Muscle of leg (tissue), 16 donors: ENCODE measurements at places on chromosomes 3 and 15.

GRCh38 chr3:188899881-188900280 is 271.9 kb upstream of the TPRG1 start:
- no peaks in the 10 kb centered on the region for H3K36me3 ChIP-seq
- no peaks in the 10 kb centered on the region for H3K27me3 ChIP-seq
- H3K4me3 ChIP-seq, result no peak overlapping the region
- no peak overlapping the region for H3K27ac ChIP-seq
- peaks cover 13% of the 10 kb centered on the region for H3K4me1 ChIP-seq

GRCh38 chr3:171804618-171805389 is 5.5 kb downstream of the PLD1 start:
- no peaks in the 10 kb centered on the region for H3K27me3 ChIP-seq
- peak; percentile 87 for DNase-seq
- H3K27ac ChIP-seq, result peak overlapping the region; percentile 81

GRCh38 chr15:57609805-57610529 is 18.3 kb downstream of the MYZAP start:
- no peak overlapping the region for H3K27ac ChIP-seq
- no peaks in the 10 kb centered on the region for H3K27me3 ChIP-seq
- no peak overlapping the region for H3K4me3 ChIP-seq
- H3K36me3 ChIP-seq, result no peaks in the 10 kb centered on the region

- no peaks in the 10 kb centered on the region for H3K27me3 ChIP-seq
- DNase-seq, result no peak
- H3K4me1 ChIP-seq, result no peaks in the 10 kb centered on the region
- H3K4me3 ChIP-seq, result no peak overlapping the region
- no peak overlapping the region for H3K27ac ChIP-seq
Observed at GRCh38 chr3:133521946-133522345, 51.5 kb upstream of the CDV3 start.

DNA sequence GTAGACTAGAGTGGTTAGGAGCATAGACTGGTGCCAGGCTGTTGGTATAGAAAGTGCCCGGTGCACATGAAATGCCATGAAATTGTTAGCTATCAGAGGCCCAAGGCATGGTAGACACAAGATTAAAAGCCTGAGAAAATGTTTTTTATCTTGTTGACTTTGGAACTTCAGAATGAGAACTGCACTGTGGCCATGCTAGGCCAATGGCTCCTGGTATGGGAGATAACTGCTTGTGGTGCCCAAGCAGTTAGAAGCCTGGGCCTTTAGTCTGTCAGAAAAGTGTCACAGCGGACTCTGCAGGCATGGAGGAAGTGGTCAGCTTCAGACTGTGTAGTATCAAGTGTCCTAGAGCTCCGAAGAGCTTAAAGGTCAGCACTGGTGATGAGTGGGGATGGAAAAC is 11.9 kb downstream of the FYCO1 start:
- DNase-seq, result no peak
- no peak overlapping the region for H3K4me3 ChIP-seq
- H3K4me1 ChIP-seq, result peaks cover 50% of the 10 kb centered on the region
- H3K27ac ChIP-seq, result no peak overlapping the region
- H3K36me3 ChIP-seq, result peaks cover 50% of the 10 kb centered on the region
- no peaks in the 10 kb centered on the region for H3K27me3 ChIP-seq

DNA sequence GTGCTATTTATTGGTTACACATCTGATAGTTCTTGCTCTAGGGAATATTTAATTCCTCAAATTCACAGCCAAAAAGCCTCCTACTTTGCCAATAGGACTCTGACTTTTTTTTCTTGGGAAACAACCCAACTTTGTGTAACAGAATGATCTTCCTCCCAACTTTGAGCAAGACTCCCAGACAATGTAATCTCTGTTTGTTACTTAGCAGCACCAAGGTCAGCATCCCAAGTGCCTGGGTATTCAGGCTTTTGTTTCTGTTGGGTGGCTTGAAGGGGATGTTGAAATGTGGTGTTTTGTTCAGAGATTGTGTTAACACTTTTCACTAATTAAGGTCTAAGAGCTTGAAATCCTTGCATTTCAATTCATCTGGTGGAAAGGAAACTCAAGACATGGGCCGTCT is 115.8 kb downstream of the ADAMTS9 start:
- peaks cover 46% of the 10 kb centered on the region for H3K36me3 ChIP-seq
- no peak overlapping the region for H3K4me3 ChIP-seq
- H3K4me1 ChIP-seq, result no peaks in the 10 kb centered on the region
- no peak for DNase-seq
- no peak overlapping the region for H3K27ac ChIP-seq
- H3K27me3 ChIP-seq, result no peaks in the 10 kb centered on the region

DNA sequence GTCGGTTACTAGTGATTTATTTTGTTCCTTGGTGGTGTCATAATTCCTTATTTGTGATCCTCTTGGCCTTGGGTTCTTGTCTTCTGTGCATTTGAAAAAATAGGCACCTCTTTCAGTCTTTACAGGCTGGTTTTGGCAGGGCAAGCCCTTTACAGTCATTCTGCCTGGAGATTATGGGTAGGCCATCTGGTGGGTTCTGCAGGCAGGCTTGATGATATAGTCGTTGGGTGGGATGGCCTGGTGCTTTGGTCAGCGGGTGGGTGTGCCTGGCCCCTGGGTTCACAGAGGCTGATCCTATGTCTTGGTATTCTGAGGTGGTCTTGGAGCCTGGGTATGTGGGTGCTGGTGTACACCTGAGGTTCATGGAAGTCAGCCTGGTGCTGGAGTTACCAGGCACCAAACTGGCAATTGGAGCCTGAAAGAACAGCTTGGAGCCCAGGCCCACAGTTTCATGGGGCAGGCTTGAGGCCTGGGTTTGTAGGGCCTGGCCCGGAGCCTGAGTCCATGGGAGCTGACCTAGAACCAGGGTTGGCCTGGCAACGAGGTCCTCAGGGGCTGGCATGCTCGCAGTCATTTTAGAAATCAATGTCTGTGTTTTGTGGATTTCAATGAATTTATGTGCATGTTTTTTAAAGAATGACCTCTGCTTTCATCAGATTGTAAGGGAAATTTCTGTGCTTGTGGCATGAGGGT is 63.3 kb downstream of the DOCK3 start:
- no peaks in the 10 kb centered on the region for H3K27me3 ChIP-seq
- no peaks in the 10 kb centered on the region for H3K36me3 ChIP-seq
- no peak overlapping the region for H3K4me3 ChIP-seq
- DNase-seq, result no peak
- H3K27ac ChIP-seq, result no peak overlapping the region
- H3K4me1 ChIP-seq, result no peaks in the 10 kb centered on the region

GRCh38 chr15:100107606-100108225 is 234.1 kb downstream of the ADAMTS17 start:
- DNase-seq, result no peak
- H3K27me3 ChIP-seq, result no peaks in the 10 kb centered on the region
- H3K4me1 ChIP-seq, result peaks cover 17% of the 10 kb centered on the region
- no peak overlapping the region for H3K27ac ChIP-seq
- H3K36me3 ChIP-seq, result no peaks in the 10 kb centered on the region

- H3K27me3 ChIP-seq, result no peaks in the 10 kb centered on the region
- H3K36me3 ChIP-seq, result no peaks in the 10 kb centered on the region
- H3K4me1 ChIP-seq, result no peaks in the 10 kb centered on the region
- DNase-seq, result peak; percentile 1
- no peak overlapping the region for H3K4me3 ChIP-seq
- no peak overlapping the region for H3K27ac ChIP-seq
Observed at GRCh38 chr3:165669504-165669903, 167.7 kb downstream of the BCHE start.

DNA sequence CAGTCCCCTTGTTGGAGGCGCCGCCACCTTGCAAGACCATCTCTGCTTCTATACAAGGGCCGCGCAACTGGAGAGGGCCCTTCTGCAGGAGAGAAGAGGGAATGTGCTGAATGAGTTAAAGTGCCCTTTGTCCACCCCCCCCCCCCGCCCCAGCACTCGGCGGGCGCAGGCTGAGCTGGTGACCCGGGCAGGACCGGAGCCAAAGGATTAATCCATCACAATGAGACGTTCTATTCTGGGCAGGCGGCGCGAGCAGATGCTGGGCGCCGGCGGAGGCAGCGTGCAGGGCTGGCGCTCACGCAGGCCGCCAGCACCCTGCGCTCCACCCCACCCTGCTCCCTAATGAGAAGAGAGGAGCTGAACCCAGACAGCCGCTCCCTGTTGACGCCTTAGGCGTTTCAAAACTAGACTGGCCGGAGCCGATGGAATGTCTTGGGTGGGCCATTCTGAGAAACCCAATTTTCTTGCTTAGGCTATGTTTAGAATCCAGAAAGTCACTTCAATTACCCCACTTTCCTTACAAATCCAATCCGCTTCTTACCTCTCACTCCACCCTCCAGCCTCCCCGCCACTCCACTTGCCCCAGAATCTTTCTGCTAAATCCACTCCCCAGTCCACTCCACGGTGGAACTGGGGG is 32.9 kb downstream of the GJD2 start:
- peak; percentile 85 for DNase-seq
- H3K27ac ChIP-seq, result peak overlapping the region; percentile 83
- H3K4me1 ChIP-seq, result peaks cover 53% of the 10 kb centered on the region
- H3K27me3 ChIP-seq, result peaks cover 7% of the 10 kb centered on the region

- no peak overlapping the region for H3K4me3 ChIP-seq
- no peak overlapping the region for H3K27ac ChIP-seq
- no peaks in the 10 kb centered on the region for H3K36me3 ChIP-seq
- no peaks in the 10 kb centered on the region for H3K4me1 ChIP-seq
- peaks cover 3% of the 10 kb centered on the region for H3K27me3 ChIP-seq
- DNase-seq, result peak; percentile 82
Observed at GRCh38 chr3:141000027-141000663, 51.0 kb upstream of the SPSB4 start.

GRCh38 chr15:76057332-76058000 is 2.3 kb upstream of the TMEM266 start:
- DNase-seq, result peak; percentile 56
- peaks cover 40% of the 10 kb centered on the region for H3K27me3 ChIP-seq
- H3K27ac ChIP-seq, result no peak overlapping the region
- H3K4me3 ChIP-seq, result no peak overlapping the region
- no peaks in the 10 kb centered on the region for H3K36me3 ChIP-seq
- H3K4me1 ChIP-seq, result peaks cover 13% of the 10 kb centered on the region

DNA sequence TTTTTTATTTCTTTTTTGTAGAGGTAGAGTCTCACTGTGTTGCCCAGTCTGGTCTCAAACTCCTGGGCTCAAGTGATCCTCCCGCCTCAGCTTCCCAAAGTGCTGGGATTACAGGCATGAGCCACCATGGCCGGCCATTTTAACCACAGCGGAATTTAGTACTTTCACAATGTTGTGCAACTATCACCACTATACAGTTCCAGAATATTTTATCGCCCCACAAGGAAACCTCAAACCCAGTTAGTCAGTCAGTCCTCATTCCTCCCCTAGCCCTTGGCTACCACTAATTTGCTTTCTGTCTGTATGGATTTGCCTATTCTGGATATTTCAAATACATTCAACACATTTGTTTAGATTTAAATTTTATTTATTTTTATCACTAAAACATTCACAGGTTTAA is 15.5 kb upstream of the HOMER2 start:
- H3K27ac ChIP-seq, result no peak overlapping the region
- peaks cover 3% of the 10 kb centered on the region for H3K4me1 ChIP-seq
- no peak overlapping the region for H3K4me3 ChIP-seq
- H3K27me3 ChIP-seq, result no peaks in the 10 kb centered on the region

GRCh38 chr3:1183320-1184048 is 90.7 kb downstream of the CNTN6 start:
- no peak overlapping the region for H3K27ac ChIP-seq
- H3K4me3 ChIP-seq, result no peak overlapping the region
- peak; percentile 71 for DNase-seq

DNA sequence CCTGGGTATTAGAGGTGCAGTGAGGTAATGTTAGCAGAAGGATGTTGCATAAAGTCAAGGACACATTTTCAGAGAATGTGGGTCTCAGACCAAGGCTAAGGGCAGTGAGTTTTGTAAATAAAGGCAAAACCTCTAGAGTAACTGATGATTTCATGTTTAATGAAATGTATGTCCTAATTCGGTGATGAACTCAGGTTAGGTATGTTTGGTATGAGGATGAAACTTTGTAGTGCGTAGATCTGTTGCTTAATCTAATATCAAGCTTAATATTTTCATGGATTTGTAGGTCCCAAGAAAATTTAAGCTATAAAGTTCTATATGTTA is 3.6 kb downstream of the USP50 start:
- no peak overlapping the region for H3K4me3 ChIP-seq
- peak; percentile 22 for DNase-seq
- no peak overlapping the region for H3K27ac ChIP-seq
- peaks cover 2% of the 10 kb centered on the region for H3K4me1 ChIP-seq
- H3K36me3 ChIP-seq, result no peaks in the 10 kb centered on the region
- H3K27me3 ChIP-seq, result no peaks in the 10 kb centered on the region

- H3K27ac ChIP-seq, result no peak overlapping the region
- no peak overlapping the region for H3K4me3 ChIP-seq
- no peak for DNase-seq
- H3K27me3 ChIP-seq, result peaks cover 2% of the 10 kb centered on the region
Observed at GRCh38 chr15:77624868-77625267, 7.8 kb downstream of the LINGO1 start.
